GM12891 (cell line): ENCODE measurements at places on chromosomes 1 and 21.

- DNase-seq: no peak
Measured at GRCh38 chr1:231807541-231807940, 181.0 kb downstream of the DISC1 start.

- DNase-seq: no peak
Measured at GRCh38 chr1:209326831-209327230, 256.7 kb upstream of the CAMK1G start.

DNA sequence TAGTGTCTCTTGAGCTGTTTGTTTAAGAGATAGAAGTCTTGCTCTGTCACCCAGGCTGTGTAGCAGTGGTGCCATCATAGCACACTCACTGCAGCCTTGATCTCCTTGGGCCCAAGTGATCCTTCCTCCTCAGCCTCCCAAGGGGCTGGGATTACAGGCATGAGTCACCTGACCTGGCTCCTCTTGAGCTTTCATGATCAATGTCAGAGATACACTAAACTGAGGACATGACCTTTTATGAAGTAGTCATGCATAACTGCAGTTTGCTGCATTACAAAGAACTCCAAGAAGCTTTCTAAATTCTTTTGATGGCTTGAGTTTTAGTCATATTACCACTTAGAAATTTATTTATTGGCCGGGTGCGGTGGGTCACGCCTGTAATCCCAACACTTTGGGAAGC lies 77.7 kb downstream of the CC2D1B start:
- no peak for DNase-seq

GRCh38 chr1:87450615-87451209 lies 122.0 kb downstream of the LMO4 start:
- no peak for DNase-seq

- DNase-seq: no peak
Measured at GRCh38 chr1:32771561-32772280, 45.4 kb downstream of the YARS1 start.

GRCh38 chr21:41813226-41813625 lies 46.4 kb upstream of the RIPK4 start:
- no peak for DNase-seq
